Left cardiac atrium (tissue), 4 donors: ENCODE measurements at places on chromosomes 12 and 14. TPM values are rescaled to one million over a fixed set of nuclear protein-coding genes. Genes with fewer than 3 reads are reported as not detected.

DNA sequence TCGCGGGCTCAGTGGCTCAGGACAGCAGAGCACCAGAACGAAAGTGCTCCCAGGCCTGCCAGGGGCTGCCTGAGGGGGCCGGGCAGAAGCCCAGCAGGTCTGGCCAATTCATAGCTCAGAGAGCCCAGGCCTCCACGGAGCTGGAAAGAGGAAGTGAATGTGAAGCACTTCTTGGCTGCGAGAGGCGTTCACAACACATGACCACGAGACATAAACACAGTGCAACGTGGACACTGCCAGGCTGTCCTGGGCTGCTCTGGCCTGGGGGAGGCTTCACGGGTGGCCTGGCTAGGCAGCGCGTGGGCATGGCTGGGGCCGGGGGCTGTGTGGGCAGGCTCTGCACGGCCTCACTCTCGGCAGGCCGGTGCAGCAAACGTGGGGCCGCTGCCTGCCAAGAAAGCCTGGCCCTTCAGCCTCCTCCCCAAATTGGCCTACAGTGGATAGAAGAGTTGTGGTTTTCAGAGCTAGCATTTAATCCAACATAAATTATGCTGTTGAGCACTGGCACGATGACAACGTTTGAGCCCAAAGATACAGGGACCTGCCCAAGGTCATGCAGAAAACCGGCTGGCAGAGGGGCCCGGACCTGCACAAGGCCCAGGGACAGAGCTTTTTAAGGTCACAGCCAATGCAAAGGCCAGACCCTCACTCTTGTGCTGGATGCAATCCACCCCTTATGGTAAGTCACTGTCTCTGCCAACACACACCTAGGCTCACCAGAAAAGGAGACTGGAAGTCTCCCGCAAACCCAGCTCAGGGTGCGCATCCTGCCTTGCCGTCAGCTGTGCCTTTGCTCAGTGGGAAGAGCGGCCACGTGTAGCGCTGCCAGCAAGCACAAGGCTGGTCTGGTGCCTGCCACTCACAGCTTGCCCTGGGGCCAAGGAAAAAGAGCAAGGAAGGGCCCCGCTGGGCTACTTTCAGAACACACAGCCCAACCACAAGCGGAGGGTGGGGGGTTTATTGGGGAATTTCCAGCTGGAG lies 8.6 kb downstream of the SLC25A29 start:
- peak; percentile 82 for DNase-seq

- DNase-seq = no peak
Measured at GRCh38 chr14:97959251-97959650, 1162.1 kb downstream of the VRK1 start.

DNA sequence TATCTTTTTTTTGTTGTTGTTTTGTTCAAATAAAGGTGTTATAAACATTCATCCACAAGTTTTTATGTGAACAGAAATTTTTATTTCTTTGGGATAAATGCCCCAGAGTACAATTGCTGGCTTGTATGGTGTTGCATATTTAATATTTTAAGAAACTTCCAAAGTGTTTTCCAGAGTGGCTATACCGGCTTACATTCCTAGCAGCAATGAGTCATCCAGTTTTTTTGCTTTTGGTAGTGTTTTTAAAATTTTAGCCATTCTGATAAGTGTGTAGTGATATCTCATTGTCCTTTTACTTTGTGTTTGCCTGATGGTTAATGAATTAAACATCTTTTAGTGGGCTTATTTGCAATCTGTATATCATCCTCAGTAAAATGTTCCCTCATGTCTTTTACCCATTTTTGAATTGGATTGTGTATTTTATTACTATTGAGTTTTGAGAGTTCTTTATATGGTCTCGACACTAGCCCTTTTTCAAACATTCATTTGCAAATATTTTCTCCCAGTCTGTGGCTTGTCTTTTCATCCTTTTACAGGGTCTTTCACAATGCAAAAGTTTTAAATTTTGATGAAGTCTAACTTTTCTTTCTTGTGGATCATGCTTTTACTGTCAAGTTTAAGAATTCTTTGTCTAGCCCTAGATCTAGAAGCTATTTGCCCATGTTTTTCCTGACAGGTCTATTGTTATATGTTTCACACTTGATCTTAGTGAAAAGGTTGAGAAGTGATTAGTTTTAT lies 29.5 kb downstream of the PPP4R4 start:
- DNase-seq = no peak

- DNase-seq = no peak
Measured at GRCh38 chr12:53365245-53365904, 14.6 kb upstream of the SP1 start.

GRCh38 chr12:107662484-107662883 lies 23.1 kb upstream of the PWP1 start:
- DNase-seq = no peak

DNA sequence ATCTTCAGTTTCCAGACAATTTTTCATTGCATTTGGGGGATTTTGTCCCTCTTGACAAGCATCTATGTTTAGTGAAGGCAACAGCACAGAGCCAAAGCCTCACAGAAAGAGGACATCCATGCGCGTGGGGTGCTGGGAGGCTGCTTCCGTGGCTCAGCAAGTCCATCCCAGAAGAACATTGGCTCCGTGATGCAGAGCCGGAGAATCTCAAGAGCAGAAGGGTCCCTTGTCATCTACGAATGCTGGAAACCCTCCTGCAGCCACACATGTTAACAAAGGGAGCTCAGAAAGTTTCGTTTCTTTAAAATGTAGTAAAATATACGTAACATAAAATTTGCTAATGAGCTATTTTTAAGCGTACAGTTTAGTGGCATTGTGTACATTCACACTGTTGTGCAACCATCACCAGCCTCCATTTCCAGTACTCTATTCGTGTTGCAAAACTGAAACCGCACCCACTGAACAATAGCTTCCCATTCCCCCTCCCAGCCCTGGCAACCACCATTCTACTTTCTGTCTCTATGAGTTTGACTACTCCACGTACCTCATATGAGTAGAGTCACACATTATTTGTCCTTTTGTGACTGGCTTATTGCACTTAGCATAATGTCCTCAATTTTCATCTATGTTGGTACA lies 185.9 kb downstream of the TTC7B start:
- no peak for DNase-seq

DNA sequence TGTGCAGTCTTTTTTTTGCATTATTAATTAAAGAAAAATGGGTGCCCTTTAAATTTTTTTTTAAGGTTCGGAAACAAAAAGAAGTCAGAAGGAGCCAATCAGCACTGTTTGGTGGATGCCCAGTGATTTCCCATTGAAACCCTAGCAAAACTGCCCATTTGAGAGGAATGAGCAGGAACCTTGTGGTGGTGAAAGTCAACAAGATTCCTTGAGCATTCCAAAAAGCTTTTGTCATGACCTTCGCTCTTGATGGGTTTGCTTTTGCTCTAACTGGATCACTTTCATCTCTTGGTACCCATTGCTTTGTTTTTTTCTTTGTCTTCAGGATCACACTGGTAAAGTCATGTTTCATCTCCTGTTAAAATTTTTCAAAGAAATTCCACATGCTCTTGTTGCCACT lies 54.1 kb downstream of the ADIPOR2 start:
- no peak for DNase-seq

- no peak for DNase-seq
Measured at GRCh38 chr12:6460751-6461371, 9.0 kb downstream of the TAPBPL start.

DNA sequence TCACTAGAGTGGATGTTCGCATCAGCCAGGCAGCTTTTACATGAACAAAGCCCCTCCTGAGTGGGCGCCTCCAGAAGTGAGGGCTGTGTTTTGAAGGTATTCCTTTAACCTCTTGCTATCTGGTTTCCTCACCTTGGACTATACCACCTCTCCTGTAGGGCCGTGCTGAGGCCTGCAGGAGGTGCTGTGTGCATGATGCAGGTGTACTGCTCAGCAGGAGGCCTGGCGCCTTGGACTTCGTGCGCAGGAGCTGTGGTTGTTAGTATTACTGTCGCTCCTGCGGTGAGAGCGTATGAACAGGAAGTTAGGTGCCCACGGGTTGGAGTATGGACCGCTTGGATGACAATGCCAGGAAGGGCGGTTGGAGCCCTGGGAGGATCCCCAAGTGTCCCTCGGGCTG lies 130.7 kb downstream of the TSPAN9 start:
- no peak for DNase-seq

DNA sequence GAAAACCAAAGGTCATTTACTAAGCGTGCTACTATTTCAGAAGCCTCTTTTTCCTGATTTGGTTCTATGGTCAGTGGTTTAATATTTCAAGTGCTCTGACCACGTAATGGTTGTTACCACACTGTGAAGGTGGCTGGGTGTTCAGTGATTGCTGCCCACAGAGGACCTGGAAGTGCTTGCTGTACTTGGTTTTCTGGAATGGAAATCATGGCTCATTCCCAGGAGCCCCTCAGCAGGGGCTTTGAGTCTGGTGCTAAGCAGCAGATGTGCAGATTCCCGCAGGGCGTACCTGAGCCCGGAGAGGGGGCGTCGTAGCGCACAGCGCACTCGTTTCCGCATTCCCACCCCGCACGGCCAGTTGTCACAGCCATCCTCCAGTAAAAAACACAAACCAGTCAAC lies 50.5 kb downstream of the TRAF3 start:
- no peak for DNase-seq

GRCh38 chr14:100063314-100063941 lies 1.8 kb upstream of the EVL start:
- no peak for DNase-seq

- DNase-seq = no peak
Measured at GRCh38 chr12:71581206-71581605, 82.4 kb downstream of the ZFC3H1 start.

DNA sequence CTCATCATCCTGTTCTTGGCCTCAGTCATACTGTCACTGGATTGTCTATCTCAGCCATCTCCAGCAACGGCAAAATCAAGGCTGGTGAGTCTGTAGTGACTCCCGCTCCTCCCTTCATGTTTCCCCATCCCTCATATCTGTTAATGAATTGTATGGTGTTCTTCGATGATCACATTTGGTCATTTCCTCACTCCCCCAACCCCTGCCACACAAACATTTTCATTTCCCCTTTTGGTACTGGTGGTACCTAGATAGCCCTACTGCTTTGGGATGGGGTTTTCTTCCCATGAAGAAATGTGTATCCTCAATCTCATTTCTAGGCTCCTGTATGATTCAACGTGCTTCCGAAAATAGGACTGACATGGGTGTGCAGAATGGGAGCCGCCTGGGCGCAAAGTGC lies 2.7 kb upstream of the KLHL33 start:
- no peak for DNase-seq

DNA sequence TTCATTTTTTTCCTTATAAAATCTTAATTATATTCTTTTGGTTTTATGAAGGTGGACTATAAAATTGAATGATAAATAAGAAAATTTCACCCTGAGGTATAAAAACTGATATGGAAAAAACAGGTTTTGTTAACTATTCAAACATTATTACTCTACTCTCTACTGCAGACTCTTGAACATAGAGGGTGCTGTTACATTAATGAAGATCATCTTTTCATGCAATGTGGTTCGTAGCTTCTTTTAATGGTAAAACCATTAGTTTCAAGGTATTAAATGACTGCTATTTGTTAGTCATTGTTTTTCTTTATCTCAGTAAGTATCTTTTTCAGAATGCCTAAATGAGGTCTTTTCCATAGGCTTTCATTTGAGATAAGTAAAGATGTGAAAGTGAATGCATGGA lies 510.4 kb downstream of the SLC16A7 start:
- DNase-seq = no peak

DNA sequence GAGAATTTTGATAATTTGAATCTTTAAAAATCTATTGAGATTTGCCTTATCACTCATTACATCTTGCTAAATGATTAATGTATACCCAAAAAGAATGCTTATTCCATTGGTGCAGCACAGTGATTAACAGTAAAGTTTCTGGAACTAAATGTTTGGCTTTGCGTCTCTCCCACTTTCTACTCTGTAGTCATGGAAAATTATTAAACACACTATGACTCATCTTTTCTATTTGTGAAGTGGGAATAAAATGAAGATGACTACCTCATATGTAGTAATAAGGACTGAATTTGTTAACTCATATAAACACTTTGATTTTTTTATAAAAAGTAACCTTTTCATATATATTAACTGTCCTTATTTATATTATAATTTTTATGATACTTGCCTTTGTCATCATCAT lies 118.1 kb downstream of the RERGL start:
- no peak for DNase-seq

DNA sequence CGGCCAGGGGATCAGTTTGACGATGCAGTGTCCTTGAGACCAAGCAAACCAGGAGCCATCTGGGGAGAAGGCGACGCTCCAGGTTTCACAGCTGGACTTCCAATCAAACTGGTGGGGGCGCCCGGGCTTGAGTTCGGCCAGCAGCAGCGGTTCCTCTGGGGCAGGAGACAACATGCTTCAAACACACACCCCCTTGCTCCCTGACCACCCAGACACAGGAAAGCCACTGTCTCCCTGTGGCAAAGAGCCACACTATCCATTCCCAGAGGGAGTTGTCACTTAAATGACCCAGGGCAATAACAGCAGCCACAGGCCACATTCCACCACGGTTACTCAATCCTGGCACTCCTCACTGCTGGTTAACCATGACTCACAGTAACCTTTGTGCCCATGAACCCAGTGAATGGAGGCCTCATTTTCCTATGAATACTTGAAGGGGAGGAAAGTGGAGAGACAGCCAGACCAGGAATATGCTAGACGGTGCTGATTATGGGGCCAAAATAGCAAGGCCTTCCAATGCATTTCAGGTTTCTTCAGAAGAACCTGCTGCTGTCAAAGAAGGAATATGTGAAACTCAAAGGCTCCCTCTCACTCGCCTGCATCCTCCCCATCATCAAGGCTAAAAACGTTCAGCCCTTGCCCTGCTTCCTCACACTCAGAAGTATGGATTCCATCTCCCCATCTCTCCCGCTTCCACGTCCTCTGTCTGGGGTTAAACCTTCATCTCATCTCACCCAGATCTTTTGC lies 8.5 kb downstream of the WSB2 start:
- peak; percentile 79 for DNase-seq

GRCh38 chr12:11730299-11731041 lies 81.0 kb downstream of the ETV6 start:
- DNase-seq = no peak

DNA sequence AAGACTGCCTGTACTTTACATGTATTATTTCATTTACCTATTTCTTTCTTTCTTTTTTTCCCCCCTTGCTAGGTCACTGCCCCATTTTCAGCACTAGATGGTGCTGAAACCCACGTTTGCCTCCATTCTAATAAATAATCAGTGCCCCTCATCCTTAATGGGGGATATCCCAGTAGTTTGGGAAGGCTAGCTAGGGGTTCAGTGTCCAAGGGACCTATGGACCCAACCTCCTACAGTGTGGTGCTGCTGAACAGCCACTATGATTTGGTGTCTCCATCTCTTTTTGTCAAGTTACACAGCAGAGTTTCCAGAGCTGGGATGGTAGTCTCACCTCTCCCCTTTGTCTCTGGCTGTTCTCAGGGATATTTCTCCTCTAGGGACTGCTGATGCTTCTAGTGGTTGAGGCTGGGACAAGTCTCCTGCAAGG lies 6.5 kb upstream of the HCFC2 start:
- no peak for DNase-seq

GRCh38 chr14:51208982-51209381 lies 31.1 kb upstream of the TMX1 start:
- no peak for DNase-seq

- no peak for DNase-seq
Measured at GRCh38 chr12:45697371-45697770, 32.1 kb upstream of the ARID2 start.

GRCh38 chr14:59244581-59244980 lies 56.1 kb downstream of the DAAM1 start:
- no peak for DNase-seq

Gene KRT78
- not detected for total RNA-seq

Gene IL26
- not detected for total RNA-seq

Gene RAB15
- 12.9 TPM for total RNA-seq

Gene FOXN4
- not detected for total RNA-seq

Gene SSTR1
- 1.3 TPM for total RNA-seq

Gene ENDOU
- total RNA-seq = 0.62 TPM

Gene FSCB
- total RNA-seq = not detected

Gene TRHDE
- 3.7 TPM for total RNA-seq

Gene MAP3K9
- total RNA-seq = 2.0 TPM

Gene VASH1
- 142 TPM for total RNA-seq

Gene SOS2
- 25.8 TPM for total RNA-seq
